Muscle of back (tissue), 13 donors: ENCODE measurements at places on chromosomes 7 and 10. TPM values are rescaled to one million over a fixed set of nuclear protein-coding genes. Genes with fewer than 3 reads are reported as not detected.
A peak's percentile ranks its signal among the peaks of the same experiment; 100 is the strongest.

The LEP gene
- 0.13 TPM for polyA plus RNA-seq

DNA sequence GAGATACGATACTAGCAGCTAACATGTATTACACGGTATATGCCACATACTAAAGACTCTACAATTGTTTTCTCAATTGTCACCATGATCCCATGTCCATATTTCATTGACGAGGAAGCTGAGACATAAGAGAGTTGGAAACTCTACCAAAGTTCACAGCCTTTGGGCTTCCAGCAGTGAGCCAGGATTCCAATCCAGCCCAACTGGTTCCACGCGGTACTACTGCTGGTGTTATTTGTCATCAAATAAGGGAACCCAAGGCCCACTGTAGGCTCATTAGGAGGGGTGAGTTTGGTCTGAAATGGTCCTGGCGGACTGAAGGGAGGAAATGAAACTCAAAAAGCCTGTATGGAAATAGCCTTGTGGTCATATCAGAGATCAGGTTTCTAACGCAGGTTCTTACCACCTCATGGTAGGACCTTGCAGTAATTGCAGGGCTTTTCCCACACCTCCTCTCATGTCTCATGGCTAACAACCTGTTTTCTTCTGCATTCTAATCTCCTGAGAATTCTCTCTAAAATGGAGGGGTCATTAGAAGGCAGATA, 814.6 kb downstream of the LRMDA start:
- no peak for DNase-seq

The PNLIP gene
- polyA plus RNA-seq = 0.23 TPM

The SDK1 gene
- polyA plus RNA-seq = 2.5 TPM

- DNase-seq = no peak
These were observed 274.0 kb downstream of the DNAJB6 start for GRCh38 chr7:157610671-157611295.

DNA sequence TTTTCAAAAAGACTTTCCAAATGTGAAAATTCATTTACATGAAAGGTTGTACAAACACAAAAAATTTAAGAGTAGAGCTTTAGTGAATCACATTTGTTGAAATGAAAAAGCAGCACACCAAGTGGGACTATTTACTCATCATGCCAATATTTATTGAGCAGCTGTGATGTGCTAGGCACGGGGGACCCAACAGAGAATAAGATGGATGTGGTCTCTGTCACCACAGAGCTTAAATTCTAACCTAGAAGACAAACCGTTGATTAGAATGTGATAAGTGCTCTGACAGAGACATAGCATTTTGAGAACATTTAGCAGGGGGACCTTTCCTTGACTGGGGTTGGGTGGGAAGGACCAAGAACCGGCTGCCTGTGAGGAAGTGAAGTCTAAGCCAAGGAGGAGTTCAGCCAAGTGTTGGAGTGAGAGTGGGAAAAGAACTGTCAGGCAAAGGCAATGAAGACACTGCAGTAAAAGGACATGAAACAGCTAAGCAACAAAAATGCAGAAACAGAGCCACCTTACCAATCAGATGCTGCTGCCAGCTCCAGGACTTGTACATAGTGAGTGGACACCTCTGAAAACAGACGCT, 19.1 kb downstream of the ADAM12 start:
- peak; percentile 76 for DNase-seq

GRCh38 chr10:101559596-101560297, 28.3 kb downstream of the POLL start:
- DNase-seq = no peak

DNA sequence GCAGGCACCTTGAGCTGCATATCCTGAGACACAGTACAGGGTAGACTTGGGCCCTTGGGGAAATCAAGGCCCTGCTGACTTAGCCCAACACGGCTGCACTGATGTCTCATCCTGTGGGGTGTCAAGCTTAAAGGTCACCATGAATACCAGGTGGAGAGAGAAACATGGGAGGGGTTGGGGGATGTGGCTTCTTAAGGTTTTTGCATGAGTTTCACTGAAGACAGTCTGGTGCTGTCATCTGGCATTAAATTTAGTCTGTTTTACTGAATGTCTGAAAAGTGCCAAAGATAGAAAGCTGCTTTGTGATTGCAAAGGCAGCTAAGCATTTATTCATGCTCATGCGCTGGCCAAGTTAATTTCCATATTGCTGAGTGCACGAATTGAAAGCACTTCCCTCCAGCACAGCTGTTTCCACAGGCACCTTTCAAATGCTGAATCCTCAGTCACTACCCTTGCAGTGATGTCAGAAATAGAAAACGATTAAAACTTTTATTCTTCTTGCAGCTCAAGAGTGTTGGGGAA, 102.1 kb downstream of the OSBPL3 start:
- DNase-seq = peak; percentile 70

DNA sequence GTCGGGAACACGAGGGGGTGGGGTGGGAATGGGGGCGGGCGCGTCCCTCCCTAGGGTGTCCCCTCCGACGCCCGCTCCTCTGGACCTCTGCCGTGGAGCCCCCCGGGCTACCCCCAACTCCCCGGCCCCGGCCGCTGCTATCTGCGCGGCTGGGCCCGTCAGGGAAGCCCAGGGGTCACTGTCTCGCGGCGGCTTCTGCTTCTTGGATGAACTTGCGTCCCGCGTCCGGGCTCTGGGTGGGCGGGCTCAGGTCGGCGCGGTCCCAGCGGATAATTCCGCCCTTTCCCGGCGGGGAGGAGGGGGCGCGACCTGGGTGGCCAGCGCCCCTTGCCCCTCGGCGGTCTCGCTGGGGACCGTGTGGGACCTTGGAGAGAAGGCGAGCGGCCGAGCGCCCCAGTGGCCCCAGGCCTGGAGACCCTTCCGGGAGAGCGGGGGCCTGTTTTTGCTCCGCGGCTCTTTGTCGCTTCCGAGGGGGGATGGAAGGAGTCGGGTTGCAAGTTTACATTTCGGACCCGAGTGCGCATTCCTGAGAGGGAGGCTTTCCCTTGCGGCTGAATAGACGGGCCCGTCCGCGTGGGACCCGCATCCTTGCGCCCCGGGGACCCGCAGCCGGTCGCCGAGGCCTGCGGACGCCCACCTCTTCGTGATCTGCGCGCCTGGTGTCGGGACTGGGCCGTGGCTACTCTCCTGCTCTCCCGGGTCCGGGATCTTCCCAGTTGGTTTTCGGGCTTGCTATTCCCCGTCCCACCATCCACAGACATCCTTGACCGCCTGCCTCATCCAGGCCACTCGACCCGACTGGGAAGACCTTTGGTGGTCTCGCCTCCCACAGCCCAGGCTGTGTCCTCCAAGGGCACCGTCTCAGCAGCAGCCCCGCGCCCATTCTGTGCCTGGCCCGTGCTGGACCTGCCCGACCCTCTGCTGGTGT, 812 bp downstream of the DOCK1 start:
- no peak for DNase-seq

The CNTNAP2 gene
- polyA plus RNA-seq = 5.6 TPM

DNA sequence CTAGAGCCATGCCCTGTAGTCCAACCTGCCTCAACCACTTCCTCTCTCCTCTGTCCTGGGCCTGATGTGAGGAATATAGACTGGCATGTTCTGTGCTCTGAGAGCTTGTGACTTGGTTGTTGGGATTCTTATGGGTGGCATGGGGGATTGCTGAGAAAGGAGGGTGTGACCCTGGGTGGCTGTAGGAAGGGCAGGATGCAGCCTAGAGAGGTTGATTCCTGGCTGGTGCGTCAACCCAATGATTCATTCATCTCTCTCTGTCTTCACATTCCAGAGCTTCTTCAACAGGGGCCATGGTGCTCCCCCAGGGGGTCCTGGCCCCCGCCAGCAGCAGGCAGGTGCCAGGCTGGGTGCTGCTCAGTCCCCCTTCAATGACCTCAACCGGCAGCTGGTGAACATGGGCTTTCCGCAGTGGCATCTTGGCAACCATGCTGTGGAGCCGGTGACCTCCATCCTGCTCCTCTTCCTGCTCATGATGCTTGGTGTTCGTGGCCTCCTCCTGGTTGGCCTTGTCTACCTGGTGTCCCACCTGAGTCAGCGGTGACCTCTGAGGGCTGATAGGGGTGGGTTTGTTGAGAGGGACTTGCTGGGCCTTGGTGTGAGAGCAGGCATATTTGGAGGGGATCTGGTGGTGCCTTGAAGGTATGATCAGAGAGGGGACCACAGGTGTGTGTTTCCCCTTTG, 2.6 kb downstream of the FAM241B start:
- DNase-seq = no peak

DNA sequence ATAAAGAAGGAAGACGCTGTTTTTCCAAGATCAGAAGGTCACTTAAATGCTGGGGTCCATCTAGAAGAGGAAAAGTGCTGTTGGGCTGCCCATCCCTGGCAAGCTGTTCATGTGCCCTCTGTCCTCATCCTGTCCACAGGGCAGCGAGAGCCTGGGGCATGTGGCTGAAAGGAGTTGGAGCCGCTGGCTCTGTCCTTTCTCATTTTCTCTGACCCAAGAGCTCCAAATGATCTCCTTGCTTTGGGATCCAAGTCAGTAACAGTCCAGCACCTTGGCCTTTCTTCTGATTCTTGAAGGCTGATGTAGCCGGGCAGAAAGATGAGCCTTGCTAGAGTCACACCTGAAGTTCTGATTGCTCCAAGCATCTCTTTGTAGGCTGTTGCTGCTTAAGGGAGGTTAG, 44.4 kb downstream of the SPDYE5 start:
- DNase-seq = no peak
